SIG-M5 (cell line): ENCODE measurements at places on chromosomes 7 and 10.

DNA sequence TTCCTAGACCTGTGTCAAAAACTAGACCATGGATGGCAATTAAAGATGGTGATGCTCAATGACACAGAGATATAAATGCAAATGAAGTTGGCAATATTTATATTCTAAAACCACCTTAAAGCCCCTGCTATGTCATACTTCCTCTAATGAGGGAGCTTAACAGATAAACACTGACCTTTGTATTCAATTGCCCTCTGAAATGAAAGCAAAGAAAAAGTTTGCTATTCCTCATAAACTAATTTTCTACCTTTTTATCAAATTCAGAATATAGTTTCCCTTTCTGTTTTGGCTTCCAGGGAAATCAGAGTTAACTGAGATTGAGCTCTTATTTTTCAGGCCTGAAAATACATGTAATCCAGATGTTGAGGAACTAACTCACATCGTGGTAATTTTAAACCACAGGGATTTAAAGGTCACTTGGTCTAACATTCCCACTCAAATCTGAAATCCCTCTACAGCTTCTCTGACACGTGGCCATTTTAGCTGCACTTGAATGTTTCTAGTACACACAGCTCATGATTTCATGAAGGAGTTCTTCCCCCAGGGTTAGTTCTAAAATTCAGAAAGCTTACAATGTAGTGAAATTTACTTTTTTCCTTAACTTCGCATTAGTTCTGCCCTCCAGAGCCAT lies 37.9 kb upstream of the ABCB5 start:
- DNase-seq, result no peak

GRCh38 chr7:155219947-155220769 lies 77.5 kb upstream of the INSIG1 start:
- no peak for DNase-seq

DNA sequence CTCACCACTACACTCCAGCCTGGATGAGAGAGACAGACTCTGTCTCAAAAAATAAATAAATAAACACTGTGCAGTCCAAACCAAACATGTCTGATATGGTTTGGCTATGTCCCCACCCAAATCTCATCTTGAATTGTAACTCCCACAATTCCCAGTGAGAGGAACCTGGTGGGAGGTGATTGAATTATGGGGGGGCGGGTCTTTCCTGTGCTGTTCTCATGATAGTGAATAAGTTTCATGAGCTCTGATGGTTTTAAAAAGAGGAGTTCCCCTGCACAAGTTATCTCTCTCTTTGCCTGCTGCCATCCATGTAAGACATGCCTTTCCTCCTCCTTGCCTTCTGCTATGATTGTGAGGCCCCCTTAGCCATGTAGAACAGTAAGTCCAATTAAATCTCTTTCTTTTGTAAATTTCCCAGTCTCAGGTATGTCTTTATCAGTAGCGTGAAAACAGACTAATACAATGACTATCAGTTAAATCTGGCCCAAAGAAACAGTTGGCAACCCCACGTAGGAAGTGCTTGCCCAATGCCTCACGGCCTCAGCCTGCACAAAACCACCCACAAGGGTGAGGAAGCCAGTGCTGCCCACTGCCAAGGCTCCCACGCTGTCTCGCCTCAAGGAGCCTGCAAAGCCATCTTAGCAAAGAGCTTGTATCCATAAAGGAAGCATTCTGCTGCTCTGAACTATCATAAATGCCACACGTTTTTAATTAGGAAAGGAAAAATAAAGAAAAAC lies 64.7 kb downstream of the PIK3AP1 start:
- no peak for DNase-seq

GRCh38 chr10:58797356-58797755 lies 284.7 kb downstream of the BICC1 start:
- no peak for DNase-seq

- no peak for DNase-seq
Observed at GRCh38 chr7:51316262-51316665, 345 bp downstream of the COBL start.

DNA sequence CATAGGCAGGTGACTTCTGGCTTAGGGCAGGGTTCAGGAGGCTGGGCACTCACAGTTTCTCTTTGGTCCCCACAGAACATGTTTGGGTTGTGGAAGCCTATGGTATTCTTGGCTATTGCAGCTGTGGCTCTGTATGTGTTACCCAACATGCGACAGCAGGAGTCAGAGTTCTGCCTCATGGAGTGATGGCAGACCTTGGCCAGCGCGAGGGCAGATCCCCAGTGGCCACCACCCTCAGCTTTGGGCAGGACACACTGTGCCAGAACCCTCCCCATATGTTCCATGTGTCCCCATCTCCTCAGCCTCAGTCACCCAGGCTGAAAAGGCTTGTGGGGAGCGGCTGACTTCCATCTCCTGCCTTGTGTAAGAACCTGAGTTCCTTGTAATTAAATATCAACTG lies 8.5 kb upstream of the FLNC start:
- no peak for DNase-seq

- DNase-seq, result no peak
Observed at GRCh38 chr7:155669717-155670505, 25.4 kb downstream of the RBM33 start.

GRCh38 chr10:123666318-123667236 lies at the start of gene GPR26:
Gene GPR26, plus strand, starts transcription at chr10:123666355. Its CDS starts 53 bp downstream, at chr10:123666408.
- DNase-seq, result no peak

- DNase-seq, result no peak
Observed at GRCh38 chr10:109746861-109747260, 176.4 kb downstream of the XPNPEP1 start.

DNA sequence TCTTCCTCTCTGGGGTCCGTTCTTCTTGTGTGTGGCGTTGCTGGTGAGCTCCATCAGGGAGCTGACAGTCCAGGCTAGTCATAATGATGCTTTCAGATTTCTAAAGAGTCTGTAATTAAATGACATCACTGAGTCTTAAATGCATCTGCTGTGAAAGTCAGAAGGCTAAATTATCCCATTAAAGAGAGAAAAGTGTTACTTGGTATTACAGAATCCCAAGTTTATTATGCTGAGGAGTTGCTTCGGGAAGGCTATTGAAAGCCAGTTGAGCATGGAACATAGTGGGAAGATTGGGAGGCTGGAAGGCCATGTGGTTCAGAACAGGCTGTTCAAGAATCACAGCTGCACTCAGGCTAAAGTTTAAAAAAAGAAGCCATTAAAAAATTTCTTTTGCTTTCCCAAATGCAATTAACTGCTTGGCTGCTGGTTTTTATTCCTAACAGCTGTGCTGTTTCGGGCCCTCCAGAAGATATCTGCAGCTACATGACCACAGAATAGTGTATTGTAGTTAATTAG lies 342.6 kb upstream of the LRGUK start:
- no peak for DNase-seq

DNA sequence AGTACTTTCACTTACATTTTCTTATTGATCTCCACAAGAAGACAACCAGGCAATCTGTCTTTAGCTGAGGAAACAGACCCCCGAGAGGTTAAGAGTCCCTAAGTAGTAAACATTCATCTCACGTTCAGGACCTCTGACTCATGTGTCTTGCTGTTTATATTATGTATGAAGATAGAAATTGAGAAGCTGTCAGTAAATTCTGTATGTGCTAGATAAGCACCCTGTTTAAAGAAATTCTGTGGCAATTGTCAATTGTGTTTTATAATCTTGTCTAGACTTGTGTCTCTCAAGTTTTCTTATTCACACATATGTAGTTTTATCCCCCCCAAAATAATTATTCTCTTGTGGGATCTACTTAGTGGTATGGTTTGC lies 14.5 kb downstream of the ADK start:
- DNase-seq, result no peak
